Sciatic nerve (tissue), 2 donors: ENCODE measurements at places on chromosomes 6 and 20.

GRCh38 chr6:56649053-56649769 lies 6.5 kb upstream of the DST start:
- DNase-seq = no peak

DNA sequence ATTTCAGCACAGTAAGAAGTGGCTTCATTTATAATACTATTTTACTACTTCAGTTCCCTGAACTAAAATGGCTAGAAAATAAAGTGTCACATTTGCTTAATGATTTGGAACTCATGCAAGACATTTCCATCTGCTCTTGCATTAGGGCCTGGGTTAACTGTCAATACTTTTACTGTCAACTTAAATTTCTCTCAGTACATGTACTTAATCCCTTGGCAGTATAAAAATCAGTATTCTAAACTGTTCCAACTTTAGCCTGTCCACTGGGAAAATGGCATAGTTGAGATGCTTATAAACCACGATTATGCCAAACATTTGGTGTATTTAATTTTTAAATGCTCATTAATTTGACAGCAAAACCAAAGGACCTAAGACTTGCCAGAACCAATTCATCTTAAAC lies 154.5 kb downstream of the ASCC3 start:
- DNase-seq = no peak

GRCh38 chr6:123288649-123289048 lies 292.6 kb downstream of the CLVS2 start:
- DNase-seq = no peak

DNA sequence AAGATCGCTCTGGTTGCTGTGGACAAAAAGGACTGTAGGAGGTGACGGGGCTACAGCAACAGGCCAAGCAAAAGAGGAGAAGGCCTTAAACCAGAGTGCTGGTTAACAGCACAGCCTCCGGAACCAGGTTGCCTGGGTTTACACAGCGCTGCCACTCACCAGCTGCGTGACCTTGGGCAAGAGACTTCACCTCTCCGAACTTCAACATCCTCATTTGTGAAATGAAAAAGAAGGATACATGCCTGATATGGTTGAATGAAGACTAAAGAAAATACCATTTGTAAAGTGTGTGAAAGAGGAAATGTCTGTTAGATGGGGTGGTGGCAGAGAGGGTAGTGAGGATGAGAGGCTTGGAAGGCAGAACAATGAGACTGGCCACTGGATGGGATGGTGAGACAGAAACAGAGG lies 44.9 kb downstream of the PREX1 start:
- DNase-seq = no peak

DNA sequence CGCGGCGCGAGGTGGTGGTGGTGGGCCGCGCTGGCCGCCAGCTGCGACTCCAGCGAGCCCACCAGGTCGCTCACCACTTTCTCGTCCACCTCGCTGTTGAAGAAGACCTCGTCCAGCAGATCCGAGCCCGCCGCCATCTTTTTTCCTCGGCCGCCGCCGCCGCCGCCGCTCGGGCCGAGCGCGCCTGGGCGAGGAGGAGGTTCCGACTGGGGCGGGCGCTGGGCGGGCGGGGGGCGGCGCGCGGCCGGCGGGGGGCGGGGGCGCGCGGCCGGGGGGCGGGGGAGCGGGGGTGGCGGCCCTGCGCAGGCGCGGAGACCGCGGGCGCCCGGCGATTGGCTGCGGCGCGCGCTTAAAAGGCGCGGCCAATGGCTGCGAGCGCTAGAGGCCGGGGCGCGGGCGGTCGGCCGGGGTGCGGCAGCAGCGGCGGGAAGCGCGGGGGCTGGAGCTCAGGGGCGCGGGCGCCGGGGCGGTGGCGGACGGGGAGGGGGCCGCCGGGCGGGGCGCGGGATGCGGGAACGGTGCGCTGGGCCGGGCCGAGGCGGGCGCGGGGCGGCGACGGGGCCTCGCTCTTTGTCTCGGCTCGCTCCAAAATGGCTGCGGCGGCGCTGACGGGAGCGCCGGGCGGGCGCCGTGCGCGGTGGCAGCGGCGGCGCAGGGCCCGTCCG lies at the start of gene TAF4:
Gene TAF4 (minus strand): TSS at position 208 of the 665 bp plus-strand sequence. CDS start 71 bp downstream, at position 137.
- peak; percentile 85 for DNase-seq

DNA sequence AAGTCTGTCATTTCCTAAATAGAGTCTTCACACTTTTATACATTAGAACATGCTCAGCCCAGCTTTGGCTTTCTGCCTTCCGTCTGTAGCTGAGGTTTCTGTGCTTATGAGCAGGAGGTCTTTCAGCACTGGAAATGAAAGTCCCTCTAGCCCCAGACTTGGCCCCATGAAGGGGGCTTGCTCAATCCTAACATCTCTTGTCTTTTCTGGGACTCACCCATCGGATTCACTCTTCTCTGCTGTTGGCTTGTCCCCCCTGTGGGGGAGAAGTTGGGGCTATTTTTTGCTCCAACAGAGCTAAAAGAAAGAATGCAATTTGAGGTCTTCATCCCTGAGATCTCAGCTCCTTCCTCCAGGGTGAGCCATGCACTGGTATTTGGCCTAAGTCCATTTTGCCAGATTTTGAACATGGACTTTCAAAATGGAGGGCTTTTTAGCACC lies 177.7 kb downstream of the MRPL14 start:
- no peak for DNase-seq

DNA sequence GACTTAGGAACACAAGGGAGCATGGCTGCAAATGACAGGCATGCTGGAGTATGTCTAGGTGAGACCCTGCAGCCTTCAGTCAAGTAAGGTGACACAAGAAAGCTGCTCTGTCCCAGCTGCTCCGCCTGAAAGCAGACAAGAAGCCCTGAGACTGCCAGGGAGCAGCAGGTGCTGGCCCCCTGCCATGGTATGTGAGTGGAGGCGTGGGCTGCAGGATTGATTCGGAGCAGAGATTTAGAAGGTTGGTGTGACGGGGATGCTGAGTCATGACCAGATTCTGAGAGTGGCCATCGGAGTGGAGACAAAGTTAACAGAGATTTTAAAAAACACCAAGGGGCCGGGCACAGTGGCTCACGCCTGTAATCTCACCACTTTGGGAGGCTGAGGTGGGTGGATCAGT lies 17.8 kb downstream of the LRP11 start:
- no peak for DNase-seq

GRCh38 chr6:25053875-25054371 lies 118.2 kb upstream of the RIPOR2 start:
- no peak for DNase-seq

DNA sequence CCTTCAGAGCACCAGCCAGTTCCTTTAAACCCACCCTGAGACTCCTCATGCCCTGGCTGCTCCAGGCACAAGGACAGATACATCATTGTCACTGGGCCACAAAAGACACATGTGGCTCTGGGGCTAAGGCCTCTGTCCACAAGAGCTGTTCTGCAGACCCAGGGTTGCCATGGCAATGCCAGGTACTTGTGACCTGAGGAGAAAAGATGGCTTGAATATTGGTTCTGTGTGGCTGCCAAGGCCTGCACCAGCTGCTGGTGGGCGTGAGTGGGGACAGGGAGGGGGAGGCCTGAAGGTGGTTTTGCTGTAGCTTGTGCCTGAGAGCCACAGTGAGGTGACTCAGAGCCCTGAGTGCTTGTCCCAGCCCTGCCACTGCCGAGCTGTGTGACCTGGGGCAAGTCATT lies 31.8 kb downstream of the SAYSD1 start:
- DNase-seq = no peak

DNA sequence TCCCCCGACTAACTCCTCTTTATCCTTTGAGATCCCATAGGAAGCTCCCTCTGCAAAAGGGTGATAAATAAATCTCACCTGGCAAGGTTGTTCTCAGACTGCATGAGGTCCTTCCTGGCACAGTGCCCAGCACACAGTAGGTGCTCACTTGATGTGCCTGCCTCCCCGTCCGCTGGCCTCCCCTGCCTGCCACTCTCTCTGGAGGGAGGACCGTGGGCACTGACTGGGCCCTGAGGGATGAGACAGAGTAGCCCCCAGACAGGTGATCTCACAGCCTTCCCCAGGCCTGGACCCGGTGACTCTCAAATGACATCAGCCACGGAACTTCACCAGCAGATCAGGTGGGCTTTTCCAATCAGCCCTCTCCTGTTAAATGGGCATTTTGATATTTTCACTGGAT lies 57.4 kb downstream of the CHMP4B start:
- DNase-seq = no peak

GRCh38 chr6:21332077-21332476 lies 261.5 kb upstream of the SOX4 start:
- no peak for DNase-seq

DNA sequence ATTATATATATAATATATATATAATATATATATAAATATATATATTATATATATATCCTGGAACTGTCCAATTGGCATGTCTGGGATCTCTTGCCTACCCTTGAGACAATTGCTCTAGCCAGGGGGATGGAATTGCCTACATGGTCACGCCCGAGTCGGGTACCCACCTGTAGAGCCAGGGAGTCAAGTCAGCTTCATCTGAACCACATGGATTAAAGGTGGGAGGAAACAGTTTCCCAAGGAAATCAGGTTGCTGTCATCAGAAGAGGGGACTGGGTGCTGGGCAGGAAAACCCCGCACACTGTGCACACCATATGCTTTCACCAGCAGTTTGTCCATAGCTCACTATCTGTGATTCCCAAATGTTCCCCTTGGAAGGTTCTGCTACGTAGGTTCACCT lies 252.5 kb upstream of the NOX3 start:
- no peak for DNase-seq

- no peak for DNase-seq
These were observed 207.7 kb downstream of the MMUT start for GRCh38 chr6:49255335-49255734.
